ENCODE measurements at places on chromosomes 13 and 19.

- no peak for DNase-seq
- H3K4me3 ChIP-seq: no peak overlapping the region
- no peak overlapping the region for H3K27ac ChIP-seq
- H3K27me3 ChIP-seq: no peaks in the 10 kb centered on the region
Observed at GRCh38 chr13:111861319-111861718, 205.6 kb upstream of the SOX1 start.

GRCh38 chr13:108263621-108264355 is 5.7 kb upstream of the TNFSF13B start:
- peaks cover 9% of the 10 kb centered on the region for H3K36me3 ChIP-seq
- no peaks in the 10 kb centered on the region for H3K27me3 ChIP-seq
- DNase-seq: no peak
- H3K4me3 ChIP-seq: no peak overlapping the region
- H3K4me1 ChIP-seq: no peaks in the 10 kb centered on the region

DNA sequence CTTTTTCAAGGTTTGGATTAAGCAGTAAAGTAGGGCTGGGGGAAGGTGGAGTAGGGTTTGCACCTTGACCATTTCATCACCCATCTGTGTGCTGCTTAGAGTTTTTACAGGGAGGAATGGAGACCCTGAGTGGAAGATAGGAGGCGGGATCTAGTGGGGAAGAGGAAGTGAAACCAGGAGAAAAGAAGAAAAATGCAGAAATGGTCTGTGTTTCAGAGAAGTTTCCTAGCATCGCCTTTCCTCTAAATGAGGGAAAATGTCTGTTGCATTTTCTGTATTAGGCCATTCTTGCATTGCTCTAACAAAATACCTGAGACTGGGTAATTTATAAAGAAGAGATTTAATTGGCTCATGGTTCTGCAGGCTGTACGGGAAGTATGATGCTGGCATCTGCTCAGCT is 64.1 kb downstream of the TPT1 start:
- H3K36me3 ChIP-seq: peaks cover 23% of the 10 kb centered on the region
- H3K27ac ChIP-seq: no peak overlapping the region
- peaks cover 25% of the 10 kb centered on the region for H3K4me1 ChIP-seq
- no peak for DNase-seq

- H3K27me3 ChIP-seq: no peaks in the 10 kb centered on the region
- no peak overlapping the region for H3K4me3 ChIP-seq
Observed at GRCh38 chr13:23796551-23796950, 92.6 kb downstream of the MIPEP start.

DNA sequence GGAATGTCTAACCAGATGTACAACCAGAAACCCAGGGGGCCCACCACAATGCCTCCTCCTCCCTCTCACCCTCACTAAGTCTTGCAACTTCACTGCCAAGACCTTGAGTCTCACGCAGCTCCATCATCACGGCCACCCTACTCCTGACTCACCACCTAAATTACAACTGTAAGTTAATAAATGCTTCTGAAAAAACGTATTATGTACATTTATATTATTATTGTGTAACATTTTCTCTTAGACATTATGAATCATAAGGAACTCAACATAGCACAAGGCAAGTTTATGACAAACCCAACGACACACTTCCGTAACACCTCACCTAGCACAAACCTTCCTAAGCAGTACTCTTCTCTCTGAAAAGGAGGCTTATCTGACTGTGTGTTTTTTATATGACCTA is 20.7 kb downstream of the MIPEP start:
- DNase-seq: peak; percentile 64
- H3K4me3 ChIP-seq: no peak overlapping the region

DNA sequence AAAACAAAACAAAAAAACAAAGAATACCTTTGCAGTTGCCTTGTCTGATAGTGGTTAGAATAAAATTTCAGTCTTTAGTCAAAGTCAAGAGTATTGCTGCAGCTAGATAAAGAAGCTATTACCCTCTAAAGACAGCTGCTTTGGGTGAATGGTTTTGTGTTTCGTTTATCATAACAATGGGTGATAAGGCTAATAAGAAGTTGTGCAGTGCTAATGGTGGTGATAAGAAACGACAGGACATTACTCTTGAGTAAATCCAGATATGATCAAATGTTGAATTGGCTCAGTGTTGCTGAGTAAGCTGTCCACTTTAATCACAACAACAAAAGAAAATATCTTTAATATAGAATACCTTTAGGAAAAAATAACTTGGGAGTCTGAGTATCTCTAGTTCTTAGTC is 1825.3 kb downstream of the SLITRK5 start:
- H3K36me3 ChIP-seq: no peaks in the 10 kb centered on the region
- no peaks in the 10 kb centered on the region for H3K27me3 ChIP-seq
- DNase-seq: no peak
- H3K4me1 ChIP-seq: no peaks in the 10 kb centered on the region
- no peak overlapping the region for H3K27ac ChIP-seq

DNA sequence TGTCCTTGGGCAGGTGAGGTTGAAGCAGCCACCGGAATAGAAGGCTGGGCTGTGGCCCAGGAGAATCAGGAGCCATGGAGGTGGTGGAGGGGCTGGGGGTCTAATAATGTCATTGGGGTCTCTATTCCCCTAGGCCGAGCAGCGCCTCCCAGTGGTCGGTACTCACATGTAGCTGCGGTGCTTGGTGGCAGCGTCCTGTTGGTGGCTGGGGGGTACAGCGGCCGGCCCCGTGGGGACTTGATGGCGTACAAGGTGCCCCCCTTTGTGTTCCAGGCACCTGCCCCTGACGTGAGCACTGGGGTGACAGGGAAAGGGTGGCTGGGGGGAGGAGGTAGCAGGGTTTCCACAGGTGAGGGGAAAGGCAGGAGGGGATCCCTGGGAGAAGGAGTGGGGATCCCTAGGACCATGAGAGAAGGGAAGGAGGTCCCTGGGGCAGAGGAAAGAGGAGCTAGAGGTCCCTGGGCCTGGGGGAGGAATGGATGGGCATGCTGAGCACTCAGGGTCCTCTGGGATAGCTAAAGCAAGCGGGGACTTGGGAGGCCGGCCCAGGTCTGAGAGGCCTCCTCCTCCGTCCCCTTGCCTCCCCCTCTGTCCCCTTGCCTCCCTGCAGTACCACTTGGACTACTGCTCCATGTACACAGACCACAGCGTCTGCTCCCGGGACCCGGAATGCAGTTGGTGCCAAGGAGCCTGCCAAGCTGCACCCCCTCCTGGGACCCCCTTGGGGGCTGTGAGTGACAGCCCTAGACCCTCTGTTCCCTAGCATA is 18.1 kb downstream of the MEGF8 start:
- no peaks in the 10 kb centered on the region for H3K27me3 ChIP-seq
- peaks cover 7% of the 10 kb centered on the region for H3K4me1 ChIP-seq
- H3K27ac ChIP-seq: no peak overlapping the region
- H3K4me3 ChIP-seq: no peak overlapping the region
- DNase-seq: no peak

DNA sequence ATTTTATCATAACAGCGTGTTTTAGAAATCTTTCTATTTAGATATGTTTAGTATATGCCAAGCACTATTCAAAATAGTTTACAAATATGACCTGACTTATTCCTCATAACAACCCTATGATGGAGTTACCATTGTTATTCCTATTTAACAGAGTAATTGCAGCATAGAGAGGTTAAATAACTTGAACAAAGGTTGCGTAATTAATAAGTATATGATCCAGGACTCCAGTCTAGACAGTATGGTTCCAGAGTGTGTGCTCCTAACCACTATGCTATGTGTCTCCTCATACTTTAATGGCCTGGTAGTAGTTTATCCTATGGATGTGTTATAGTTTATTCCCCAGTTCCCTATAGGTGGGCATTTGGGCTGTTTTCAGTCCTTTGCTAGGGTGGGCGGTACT is 145.3 kb downstream of the PAN3 start:
- no peak overlapping the region for H3K4me3 ChIP-seq
- peaks cover 46% of the 10 kb centered on the region for H3K36me3 ChIP-seq
- H3K27me3 ChIP-seq: no peaks in the 10 kb centered on the region

GRCh38 chr19:41449079-41449864 is 6.3 kb downstream of the ERICH4 start:
- peaks cover 33% of the 10 kb centered on the region for H3K27me3 ChIP-seq
- H3K4me3 ChIP-seq: peak overlapping the region; percentile 75
- no peaks in the 10 kb centered on the region for H3K36me3 ChIP-seq
- DNase-seq: peak; percentile 41

- H3K36me3 ChIP-seq: no peaks in the 10 kb centered on the region
- H3K27ac ChIP-seq: no peak overlapping the region
- no peaks in the 10 kb centered on the region for H3K4me1 ChIP-seq
- H3K27me3 ChIP-seq: no peaks in the 10 kb centered on the region
- DNase-seq: no peak
- no peak overlapping the region for H3K4me3 ChIP-seq
Observed at GRCh38 chr13:80712026-80712425, 371.1 kb upstream of the SPRY2 start.

DNA sequence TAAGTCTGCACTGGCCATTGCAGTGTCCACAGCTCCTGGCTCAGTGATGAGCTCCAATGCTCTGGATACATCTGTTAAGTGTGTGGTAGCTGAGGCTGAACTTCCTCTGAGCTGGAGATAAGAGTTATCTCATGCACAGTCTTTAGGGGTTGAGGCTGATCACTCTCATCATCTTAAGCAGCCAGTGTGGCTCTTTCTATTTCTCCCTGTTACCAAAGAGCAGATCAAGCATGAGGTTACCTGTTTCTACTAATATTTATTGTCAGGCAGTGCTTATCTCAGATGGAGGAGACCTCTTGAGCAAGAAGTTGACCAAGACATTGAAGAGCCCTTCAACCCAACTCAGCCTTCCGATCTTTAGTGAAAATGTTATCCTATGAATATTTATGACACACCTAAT is 6.6 kb upstream of the OR10H2 start:
- no peak for DNase-seq
- H3K36me3 ChIP-seq: no peaks in the 10 kb centered on the region
- peaks cover 3% of the 10 kb centered on the region for H3K27me3 ChIP-seq
- H3K4me3 ChIP-seq: no peak overlapping the region

DNA sequence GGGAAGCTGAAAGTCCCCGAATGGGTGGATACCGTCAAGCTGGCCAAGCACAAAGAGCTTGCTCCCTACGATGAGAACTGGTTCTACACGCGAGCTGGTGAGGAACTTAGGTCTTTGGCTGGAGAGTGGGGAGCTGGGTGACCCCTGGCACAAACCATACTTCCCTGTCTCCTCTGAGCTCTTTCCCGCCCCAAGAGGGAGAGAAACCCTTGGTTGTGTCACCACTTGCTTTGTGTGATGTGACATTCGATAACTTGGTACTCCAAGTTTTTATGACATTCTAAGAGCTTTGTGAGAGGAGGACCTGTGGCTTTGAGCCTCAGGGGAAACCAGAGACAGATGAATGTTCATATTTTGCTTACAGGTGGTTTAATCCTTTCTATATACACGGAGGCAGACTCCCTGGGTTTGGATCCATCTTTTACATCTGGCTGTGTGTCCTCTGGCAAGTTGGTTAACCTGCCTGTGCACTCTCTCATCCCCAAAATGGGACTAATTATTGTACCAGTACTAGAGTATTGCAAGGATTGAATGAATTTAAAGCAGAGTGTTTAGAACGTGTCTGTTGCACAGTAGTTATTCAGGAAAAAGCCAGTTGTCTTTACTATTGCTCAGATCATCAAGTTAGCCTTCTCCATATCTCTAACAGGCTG is 1.2 kb downstream of the RPS19 start:
- peak overlapping the region; percentile 99 for H3K4me3 ChIP-seq
- DNase-seq: no peak
- H3K27me3 ChIP-seq: peaks cover 17% of the 10 kb centered on the region
- peaks cover 46% of the 10 kb centered on the region for H3K36me3 ChIP-seq
- H3K4me1 ChIP-seq: peaks cover 44% of the 10 kb centered on the region

DNA sequence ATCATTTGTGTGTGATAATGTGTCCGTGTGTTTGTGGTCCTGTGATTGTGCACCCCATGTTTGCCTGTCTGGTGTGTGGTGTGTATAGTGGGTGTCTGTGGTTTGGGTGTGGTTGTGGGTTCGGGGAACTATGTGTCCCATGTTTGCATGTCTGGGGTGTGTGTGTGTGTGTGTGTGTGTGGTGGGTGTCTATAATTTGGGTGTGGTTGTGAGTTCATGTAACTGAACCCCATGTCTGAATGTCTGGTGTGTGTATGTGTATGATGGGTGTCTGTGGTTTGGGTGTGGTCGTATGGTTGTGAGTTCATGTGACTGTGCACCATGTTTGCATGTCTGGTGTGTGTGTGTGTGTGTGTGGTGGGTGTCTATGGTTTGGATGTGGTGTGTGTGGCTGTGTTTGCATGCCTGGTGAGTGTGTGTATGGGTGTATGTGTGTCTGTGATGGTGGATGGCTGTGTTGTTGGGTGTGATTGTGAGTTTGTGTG is 11.1 kb upstream of the NFIX start:
- H3K4me1 ChIP-seq: peaks cover 8% of the 10 kb centered on the region
- DNase-seq: no peak
- no peak overlapping the region for H3K4me3 ChIP-seq
- no peak overlapping the region for H3K27ac ChIP-seq
- no peaks in the 10 kb centered on the region for H3K36me3 ChIP-seq
- no peaks in the 10 kb centered on the region for H3K27me3 ChIP-seq

DNA sequence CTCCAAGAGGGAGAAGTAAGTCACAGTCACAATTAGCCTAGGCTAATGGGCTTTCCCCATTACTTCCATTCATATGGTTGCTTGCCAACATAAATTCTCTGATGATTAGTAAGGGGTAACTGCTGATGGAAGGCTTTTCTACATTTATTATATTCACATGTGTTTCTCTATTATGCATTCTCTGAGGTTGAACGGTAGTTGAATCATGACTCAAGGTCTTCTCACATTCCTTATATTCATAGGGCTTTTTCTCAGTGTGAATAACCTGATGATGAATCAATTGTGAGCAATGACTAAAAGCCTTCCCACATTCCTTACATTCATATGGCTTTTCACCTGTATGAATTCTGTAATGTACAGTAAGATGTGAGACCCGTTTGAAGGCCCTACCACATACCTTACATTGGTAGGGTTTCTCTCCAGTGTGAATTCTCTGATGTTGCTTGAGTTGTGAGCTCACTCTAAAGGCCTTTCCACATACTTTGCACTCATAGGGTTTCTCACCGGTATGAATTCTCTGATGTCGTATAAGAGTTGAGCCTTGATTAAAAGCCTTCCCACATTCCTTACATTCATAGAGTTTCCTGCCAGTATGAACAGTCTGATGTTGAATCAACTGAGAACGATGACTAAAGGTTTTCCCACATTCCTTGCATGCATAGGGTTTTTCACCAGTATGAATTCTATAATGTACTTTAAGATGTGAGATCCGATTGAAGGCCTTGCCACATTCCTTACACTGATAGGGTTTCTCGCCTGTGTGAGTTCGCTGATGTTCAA is 9.3 kb downstream of the ZNF582 start:
- no peak overlapping the region for H3K4me3 ChIP-seq
- H3K27ac ChIP-seq: peak overlapping the region; percentile 13
- H3K27me3 ChIP-seq: no peaks in the 10 kb centered on the region
- H3K4me1 ChIP-seq: peaks cover 5% of the 10 kb centered on the region
- DNase-seq: peak; percentile 34

- DNase-seq: no peak
- H3K27ac ChIP-seq: no peak overlapping the region
- H3K4me3 ChIP-seq: no peak overlapping the region
- peaks cover 47% of the 10 kb centered on the region for H3K4me1 ChIP-seq
Observed at GRCh38 chr19:46182476-46182875, 34.4 kb downstream of the IGFL2 start.
